ENCODE measurements at places on chromosomes 6 and 20.

- no peak for DNase-seq
Observed at GRCh38 chr6:86913795-86914194, 23.5 kb upstream of the HTR1E start.

DNA sequence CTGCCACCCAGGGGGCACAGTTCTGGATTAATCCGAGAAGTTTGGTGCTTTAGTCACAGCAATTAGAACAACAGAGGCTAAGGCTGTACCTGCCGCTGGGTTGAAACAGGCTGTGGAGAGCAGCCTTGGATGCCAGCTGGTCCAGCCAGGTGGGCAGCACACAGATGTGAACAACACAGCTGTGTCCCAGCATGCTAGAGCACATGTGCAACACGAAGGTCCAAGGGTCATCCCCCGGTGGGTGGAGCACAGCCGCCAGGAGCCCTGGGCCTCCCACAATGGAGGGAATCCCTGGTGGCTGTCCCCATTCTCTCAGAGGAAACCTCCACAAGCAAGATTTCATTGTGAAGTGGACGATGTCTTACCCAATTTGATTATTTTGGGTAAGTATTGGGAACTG is 99.2 kb upstream of the SYNDIG1 start:
- no peak for DNase-seq

GRCh38 chr6:153947808-153948447 is 91.1 kb upstream of the OPRM1 start:
- no peak for DNase-seq

DNA sequence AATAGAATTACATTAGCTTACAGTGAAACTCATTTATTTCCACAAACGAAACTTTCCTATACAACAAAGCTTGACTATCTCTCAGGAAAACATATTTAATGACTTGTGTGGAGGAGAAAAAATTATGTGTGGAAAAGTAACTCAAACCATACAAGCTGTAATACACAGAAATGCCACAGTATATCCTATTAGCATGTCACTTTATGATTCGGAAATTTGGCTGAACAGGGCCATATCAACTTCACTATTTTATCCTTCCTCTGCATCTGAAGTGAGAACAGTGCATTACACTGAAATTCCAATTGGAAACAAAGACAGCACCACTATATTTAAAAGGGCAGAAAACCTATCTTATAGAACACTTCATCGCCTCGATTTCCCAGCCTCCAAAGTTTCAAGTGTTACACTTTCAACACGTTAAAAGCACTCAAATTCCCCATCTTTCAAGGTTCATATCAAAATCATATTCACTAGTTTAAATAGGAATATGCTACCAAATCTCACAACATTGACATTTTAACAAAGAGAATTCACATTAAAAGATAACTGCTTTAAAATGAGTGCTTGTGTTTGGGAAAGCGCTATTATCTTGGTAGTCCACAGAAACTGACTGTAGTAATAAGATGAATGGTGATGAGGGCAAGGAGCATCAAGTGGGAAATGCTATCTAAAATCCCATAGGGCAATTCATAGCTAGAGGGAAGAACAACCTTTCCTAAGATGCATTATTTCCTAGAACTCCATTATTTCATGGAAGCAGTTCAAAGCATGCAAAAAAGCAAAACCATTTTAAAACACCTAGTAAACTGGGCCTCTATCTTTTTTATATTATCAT is 1.8 kb downstream of the REV3L start:
- DNase-seq: no peak

GRCh38 chr6:102149191-102149590 is 755.7 kb downstream of the GRIK2 start:
- DNase-seq: no peak

DNA sequence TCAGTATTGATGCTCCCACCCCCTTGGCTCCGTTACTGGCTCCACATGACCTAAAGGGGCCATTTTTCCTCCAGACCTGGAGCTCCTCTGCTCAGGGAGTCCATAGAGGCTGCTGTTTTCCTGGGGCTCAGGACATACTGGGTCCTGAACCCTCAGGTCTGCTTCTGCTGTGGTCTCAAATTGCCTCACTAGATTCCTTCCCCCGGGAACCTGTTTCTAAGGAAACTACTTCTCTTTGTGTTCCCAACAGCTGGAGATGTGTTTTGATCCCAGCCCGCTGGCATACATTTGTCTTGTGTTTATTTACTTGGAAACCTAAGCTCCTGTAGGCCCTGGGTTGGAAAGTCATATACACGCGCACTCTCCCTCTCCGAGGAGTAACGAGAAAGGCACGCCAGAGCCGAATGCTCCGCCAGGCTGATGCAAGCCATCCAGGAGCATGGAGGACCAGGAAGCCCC is 222.8 kb downstream of the UST start:
- no peak for DNase-seq

- no peak for DNase-seq
Observed at GRCh38 chr6:21103626-21104224, 489.8 kb upstream of the SOX4 start.

DNA sequence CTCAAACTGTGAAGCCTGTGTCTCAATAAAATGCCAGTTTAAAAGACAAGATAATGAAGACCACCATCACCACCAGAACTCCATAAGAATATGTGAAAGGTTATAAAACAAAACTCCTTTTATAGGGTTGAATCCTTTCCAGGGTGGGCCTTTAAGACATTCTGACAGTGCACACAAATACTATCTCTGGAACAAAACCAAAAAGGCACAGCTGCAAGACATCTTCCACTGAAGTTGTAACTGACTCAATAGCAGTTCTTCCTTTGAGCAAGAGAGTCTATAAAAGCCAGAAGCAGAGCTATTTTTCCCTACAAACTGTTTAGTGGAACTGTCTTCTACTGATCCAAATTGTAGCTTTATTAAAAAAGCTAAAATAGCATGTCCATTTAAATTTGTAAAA is 81.6 kb downstream of the EPB41L2 start:
- no peak for DNase-seq

DNA sequence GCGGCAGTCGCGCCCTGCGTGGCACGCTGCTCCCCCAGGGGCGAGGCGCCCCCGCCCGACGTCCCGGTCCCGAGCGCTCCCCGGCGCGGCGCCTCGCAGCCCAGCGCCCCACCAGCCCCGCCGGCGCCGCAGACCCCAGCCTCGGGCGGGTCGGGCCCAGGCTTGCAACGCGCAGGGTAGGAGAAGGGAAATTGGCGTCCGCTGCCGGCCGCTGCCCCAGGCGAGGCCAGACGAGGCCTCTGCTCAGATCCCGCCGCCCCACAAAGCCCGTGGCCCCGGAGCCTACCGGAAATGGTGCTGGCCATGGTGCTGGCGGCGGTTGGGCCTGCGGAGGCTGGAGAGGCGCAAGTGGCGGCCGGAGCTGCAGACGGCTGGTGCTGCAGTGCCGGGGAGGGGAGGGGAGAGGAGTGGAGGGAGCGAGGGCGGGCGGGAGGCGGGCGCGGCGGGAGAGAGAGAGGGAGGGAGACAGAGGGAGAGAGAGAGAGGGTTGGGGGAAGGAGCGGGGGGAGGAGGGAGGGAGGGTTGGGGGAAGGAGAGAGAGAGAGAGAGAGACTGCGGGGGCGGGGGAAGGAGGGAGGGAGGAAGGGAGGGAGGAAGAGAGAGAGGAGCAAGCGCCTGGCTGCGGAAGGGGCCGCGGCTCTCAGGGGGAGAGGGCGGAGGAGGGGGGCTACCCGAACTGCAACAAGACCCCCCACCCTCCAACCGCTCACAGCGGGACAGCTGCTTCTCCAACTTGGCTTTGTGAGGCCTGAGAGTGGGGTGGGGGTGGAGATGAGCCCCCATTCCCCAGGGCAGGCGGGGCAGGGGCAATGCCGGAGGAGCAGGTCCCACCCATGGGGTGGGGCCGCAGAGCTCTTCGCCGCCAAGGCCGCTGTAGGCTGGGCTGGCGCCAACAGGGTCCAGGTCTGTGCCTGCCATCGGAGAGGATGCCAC is at the start of gene STMN3:
Gene STMN3, minus strand, starts transcription at position 384 of the 933 bp plus-strand sequence. Its CDS starts 79 bp downstream, at position 305.
- peak; percentile 87 for DNase-seq

- no peak for DNase-seq
Observed at GRCh38 chr20:51227744-51228143, 204.8 kb upstream of the KCNG1 start.

GRCh38 chr20:36205026-36205425 is 31.3 kb upstream of the AAR2 start:
- no peak for DNase-seq

- no peak for DNase-seq
Observed at GRCh38 chr6:5936140-5936539, 70.6 kb downstream of the NRN1 start.

DNA sequence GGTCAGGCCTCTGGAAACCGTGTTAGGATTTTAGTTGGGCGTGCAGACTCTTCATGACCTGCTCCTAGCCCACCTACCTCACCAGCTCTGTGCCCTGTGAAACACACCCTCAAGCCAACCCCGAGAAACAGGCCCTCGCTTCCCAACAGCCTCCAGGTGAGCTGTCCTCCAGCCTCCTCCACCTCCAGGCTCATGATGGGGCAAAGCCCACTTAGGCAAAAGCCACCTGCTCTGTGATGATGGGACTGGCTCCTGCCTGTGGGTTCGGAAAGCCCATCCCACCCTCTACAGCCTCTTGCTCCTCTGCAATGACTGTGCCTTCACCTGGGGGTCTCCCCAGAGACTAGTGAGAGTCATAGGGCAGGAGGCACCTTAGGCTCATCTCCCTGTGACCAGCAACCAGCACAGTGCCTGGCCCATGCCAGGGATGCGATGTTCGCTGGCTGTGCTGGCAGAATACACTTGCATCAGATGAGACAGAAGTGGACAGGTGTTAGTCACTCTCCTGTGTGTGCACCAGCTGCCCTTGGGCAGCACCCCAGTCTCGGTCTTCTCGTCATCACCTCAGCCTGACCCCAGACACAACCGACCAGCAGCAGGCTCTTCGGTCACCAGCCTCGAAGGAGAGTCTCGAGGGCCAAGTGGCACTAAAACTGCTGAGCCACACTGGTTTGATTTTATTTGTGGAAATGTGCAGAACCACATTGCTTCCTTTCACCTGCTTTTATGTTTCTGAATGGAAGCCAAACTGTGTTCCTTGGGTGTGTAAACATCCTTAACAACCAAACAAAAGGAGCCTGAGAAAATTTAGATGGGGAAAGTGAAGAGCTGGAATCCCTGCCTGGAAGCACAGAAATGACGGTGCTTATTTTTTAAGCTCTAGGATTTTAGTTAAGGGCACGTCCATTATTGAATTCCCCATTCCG is 10.7 kb downstream of the PXDC1 start:
- DNase-seq: no peak

GRCh38 chr6:132167929-132168892 is 217.0 kb upstream of the CCN2 start:
- DNase-seq: no peak

GRCh38 chr6:166587631-166588413 is 1.3 kb upstream of the RAMACL start:
- no peak for DNase-seq

- no peak for DNase-seq
Observed at GRCh38 chr20:46933150-46933549, 38.5 kb downstream of the EYA2 start.

DNA sequence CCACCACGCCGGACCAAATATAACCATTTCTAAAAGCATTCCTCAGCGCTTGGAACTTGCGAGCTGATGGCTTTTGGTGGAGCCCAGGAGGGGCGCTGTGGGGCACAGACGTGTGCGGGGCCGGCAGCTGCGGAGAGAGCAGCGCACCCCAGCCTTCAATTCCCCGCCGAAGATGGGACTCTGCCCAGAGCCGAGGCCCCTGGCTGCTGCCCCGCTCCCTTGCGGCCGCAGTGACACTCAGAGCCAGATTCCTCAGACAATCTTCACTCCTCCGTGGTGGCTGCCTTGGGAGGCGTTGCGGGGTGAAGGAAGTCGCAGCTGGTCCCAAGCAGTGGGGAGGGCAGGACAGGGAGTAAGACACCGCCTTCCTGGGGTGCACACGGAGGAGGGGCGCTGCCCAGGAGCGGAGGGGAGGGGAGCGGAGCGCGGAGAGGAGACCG is 87.7 kb downstream of the TMEM242 start:
- DNase-seq: no peak

- no peak for DNase-seq
Observed at GRCh38 chr6:53227847-53228246, 79.2 kb upstream of the GCM1 start.

GRCh38 chr6:30891450-30891723 is 7.1 kb downstream of the DDR1 start:
- no peak for DNase-seq

- DNase-seq: no peak
Observed at GRCh38 chr20:54133434-54134427, 40.1 kb downstream of the CYP24A1 start.

DNA sequence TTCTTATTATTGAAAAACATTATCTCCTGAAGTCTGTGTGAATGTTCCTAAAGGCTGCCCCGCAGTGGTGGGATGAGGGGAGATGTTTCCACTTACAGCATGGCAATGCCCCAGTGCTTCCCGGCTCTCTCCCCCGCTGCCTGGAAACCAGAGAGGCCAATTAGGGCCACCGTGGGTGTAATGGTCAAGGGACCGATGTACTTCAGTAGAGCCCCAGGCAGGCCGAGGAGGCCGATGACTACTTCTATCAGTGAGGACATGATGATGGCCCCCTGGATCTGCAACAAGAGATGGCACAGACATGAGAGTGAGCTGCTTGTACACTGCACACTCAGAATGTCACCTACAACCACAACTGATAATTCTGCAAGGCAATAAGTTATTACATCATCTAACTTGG is 117.8 kb downstream of the SLC23A2 start:
- DNase-seq: no peak

GRCh38 chr6:158284007-158284875 is 28.0 kb upstream of the TULP4 start:
- DNase-seq: peak; percentile 90

DNA sequence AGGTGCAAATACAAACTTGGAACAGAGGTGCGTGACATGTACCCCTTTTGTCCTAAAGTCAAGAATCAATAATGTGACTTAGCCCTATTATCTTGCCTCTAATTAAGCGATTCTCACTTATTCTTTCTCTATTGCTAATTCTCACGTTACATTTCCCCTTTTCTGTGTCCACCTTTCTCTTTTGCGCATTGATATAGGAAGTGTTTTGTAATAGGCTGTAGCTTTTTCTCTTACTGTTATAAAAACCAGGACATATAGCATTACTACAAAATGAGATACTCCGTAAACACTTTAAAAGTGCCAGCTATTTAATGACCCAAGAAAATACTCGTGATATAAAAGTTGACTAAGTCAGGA is 669 bp upstream of the TMEM30A start:
- DNase-seq: no peak

- DNase-seq: peak; percentile 81
Observed at GRCh38 chr6:10411971-10412460, 2.9 kb downstream of the TFAP2A start.

All from left lung (tissue), 14 donors.